Muscle of back (tissue), 13 donors: ENCODE measurements at places on chromosomes 11 and 22. TPM values are rescaled to one million over a fixed set of nuclear protein-coding genes. Genes with fewer than 3 reads are reported as not detected.

DNA sequence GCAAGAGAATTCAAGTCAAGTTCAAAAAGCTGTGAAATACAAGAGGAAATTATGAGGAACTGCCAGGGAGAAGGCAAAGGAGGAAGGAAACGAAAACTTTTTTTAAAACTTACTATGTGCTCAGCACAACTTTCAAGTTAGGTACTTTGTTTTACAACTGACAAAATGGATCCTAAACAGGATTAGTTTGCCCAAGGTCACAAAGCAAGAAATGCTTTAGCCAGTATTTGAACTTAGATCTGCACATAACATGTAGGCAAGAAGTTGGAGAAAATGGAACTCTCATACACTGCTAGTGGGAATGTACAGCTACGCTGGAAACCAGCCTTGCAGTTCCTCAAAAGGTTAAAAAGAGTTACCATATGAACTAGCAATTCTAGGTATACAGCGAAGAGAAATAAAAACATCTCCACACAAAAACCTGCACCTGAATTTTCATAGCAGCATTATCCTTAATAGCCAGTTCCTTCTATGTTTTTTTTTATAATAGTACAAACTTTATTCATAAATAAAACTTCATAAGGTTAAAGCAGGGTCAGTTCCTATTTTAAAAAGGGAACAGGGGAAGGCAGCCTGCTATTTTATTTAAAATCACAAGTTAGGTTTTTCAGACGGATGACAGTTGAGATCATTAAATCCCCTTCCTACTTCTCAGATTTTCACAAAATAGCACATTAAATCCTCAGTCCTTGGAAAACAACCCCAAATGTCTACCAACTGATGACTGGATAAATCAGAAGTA lies 19.2 kb downstream of the DDX6 start:
- DNase-seq: peak; percentile 20

- DNase-seq: peak; percentile 1
Observed at GRCh38 chr11:76796511-76797198, 13.5 kb downstream of the TSKU start.

DNA sequence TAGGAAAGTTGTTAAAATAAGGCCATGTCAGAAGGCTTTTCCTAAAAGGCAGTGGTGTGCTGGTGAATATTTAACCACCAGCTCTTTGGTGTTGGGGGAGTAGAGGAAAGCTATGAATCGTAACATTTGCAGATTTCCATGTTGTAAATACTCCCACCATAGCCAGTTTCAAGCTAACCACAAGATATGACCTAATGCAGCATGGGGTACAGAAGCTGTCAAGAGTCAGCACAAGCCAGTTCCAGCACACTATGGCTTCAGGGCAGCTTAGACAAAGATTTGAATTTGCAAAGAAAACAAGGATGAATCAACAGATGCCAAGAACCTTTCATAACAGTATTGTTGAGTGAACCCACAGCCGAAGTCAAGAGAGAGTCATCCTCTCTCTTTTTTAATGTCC lies 40.0 kb downstream of the COMMD9 start:
- DNase-seq: no peak

- no peak for DNase-seq
Observed at GRCh38 chr11:100961633-100962032, 168.0 kb downstream of the PGR start.

- DNase-seq: no peak
Observed at GRCh38 chr11:105780781-105781525, 171.1 kb downstream of the GRIA4 start.

DNA sequence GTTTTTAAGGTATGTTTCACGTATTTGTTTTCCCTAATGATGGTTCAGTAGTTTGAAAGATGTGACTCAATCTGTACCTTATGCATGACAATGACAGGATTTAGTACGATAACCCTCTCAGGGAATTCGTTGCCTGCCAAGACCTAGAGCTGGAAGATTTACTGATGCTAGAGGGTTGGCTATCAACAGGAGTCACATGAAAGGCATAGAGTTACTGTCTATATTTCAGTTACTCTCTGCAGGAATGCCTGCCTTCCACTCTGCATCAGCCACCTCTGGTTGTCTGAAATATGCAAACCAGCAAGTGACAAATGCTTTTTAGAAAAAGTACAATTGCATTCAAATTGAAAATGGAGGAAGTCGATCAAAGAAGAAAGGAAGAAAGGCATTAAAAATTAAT lies 276.3 kb upstream of the RAG2 start:
- no peak for DNase-seq

- DNase-seq: no peak
Observed at GRCh38 chr22:48951836-48952235, 875.8 kb downstream of the BRD1 start.

The MRGPRX4 gene
- polyA plus RNA-seq: not detected

DNA sequence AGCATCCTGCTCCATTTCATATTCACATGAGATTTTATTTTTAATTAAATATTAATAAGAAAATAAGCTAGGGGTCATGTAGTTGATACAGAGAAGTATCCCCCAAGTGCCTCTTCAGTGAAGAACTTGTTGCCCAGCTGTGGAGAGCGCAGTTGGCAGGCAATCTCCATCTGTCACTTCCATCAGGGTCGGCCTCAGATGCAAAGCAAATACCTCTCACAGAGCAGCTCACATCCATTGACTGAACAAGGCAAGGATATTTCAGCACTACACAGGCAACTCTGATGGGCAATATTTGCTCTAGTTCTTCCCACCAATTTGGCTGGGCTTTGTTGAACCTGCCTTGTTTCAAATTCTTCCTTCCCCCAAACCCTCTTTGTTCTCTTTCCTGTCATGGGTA lies 129.4 kb downstream of the NOX4 start:
- no peak for DNase-seq

GRCh38 chr11:125117429-125117828 lies 6.0 kb upstream of the TMEM218 start:
- DNase-seq: no peak

- DNase-seq: no peak
Observed at GRCh38 chr22:44764974-44765373, 12.6 kb downstream of the ARHGAP8 start.

The MS4A3 gene
- polyA plus RNA-seq: 0.60 TPM

The CNIH2 gene
- 3.0 TPM for polyA plus RNA-seq

- DNase-seq: peak; percentile 66
Observed at GRCh38 chr11:44766112-44766971, 39.6 kb downstream of the TSPAN18 start.

- DNase-seq: no peak
Observed at GRCh38 chr11:116194156-116194904, 578.5 kb downstream of the BUD13 start.
